Erythroblast (primary cell): ENCODE measurements at places on chromosomes 13 and 19.

- DNase-seq: no peak
Measured at GRCh38 chr13:64305246-64305645, 2889.6 kb upstream of the PCDH20 start.

- DNase-seq: no peak
Measured at GRCh38 chr13:106056851-106057250, 478.6 kb downstream of the EFNB2 start.

DNA sequence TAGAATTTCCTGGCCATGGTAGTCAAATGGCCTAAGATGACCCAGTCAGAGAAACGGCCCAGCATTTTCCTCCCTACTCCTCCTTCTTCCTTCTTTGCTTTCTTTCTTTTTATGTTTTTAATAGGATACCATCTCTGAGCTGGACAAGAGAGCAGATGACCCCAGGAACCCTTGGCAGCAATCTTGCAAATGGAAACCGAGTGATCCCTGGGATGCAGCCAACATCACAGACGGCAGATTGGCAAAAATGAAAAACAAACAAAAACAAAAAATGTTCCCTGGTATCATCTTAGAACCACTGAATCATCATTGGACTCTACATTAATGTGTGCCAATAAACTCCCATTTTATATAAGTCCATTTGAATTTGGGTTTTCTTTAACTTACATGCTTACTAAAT lies 424.4 kb downstream of the FGF14 start:
- no peak for DNase-seq

- no peak for DNase-seq
Measured at GRCh38 chr13:75769141-75769905, 133.2 kb downstream of the LMO7 start.
